Retina (tissue), 1 donor: ENCODE measurements at places on chromosomes 7 and 10.

- DNase-seq = no peak
These were observed 6.9 kb upstream of the UBE2H start for GRCh38 chr7:129959471-129960203.

GRCh38 chr10:56142092-56142728 is 218.8 kb downstream of the ZWINT start:
- no peak for DNase-seq

DNA sequence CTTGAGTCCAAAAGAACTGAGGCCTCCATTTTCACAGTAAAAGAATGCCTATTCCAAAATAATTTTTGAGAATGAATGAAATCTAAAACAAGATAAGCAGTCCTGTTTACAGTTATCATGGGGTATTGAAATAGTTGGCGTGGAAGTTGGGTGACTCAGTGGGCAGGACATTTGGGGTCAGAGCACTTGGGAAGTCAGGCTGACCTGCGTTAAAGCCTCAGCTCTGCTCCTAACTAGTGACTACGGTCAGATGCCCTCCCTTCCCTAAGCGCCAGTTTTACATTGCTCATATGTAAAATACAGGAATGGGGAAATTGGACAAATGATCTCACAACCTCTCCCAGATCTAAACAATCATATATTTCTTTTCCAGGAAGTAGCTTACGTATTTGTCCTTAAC is 2.3 kb upstream of the PAPSS2 start:
- DNase-seq = no peak

DNA sequence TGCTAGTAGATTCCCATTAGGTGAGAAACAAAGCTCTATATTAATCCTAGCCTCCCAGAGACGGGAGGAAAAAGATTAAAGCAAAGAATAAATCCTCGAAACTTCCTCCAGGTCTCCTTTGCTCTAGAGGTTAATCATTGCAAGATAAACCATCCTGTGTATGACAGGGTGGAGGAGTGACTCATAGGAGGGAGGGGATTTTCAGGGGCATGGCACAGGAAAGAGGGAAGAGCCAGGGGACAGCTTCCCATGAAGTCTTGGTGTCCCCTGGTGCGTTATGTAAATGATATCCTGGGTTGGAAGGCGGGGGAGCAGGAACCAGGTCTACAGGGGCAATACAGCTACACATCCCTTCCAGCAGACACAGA is 780 bp downstream of the CYP3A5 start:
- DNase-seq = no peak
